ENCODE measurements at places on chromosomes 12 and 14.

DNA sequence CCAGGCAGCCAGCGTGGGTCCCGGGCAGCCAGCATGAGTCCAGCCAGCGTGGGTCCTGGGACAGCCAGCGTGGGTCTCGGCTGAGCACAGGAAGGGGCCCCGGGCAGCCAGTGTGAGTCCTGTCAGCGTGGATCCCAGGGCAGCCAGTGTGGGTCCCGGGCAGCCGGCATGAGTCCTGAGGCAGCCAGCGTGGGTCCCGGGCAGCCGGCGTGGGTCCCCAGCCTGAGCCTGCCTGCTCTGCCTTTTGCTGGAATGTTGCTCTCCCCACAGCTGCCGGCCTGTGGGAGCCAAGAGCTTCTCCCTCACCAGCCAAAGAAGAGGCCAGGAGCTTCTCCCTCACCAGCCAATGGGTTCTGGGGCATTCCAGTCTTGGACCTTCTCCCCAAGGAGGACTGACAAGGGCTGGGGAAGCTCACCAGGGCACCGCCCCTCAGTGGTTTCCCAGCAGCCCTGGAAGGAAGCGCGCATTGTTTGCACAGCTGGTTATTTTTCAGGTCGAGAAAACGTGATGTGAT lies 15.0 kb upstream of the RFLNA start:
- no peak for DNase-seq

DNA sequence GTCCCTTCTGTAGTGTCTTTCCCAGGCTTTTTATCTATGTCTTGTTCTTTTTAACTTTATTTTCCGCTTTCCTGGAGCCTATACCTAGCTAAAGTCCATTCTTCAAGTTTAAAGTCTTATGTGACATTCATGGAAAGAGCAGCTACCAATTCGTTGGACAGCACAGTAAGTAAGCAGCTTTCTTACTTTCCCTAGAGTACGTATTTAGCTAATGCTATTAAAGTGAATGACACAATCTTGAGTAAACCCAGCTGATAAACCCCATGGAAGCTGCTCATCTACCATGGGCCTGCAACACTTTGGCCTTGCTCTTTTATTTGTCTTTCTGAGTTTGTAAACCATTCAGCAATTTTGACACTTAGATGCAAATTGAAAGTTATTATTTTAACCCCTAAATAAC lies 30.0 kb downstream of the ALX1 start:
- DNase-seq: no peak

- no peak for DNase-seq
Observed at GRCh38 chr12:111937429-111937828, 75.5 kb downstream of the TMEM116 start.

DNA sequence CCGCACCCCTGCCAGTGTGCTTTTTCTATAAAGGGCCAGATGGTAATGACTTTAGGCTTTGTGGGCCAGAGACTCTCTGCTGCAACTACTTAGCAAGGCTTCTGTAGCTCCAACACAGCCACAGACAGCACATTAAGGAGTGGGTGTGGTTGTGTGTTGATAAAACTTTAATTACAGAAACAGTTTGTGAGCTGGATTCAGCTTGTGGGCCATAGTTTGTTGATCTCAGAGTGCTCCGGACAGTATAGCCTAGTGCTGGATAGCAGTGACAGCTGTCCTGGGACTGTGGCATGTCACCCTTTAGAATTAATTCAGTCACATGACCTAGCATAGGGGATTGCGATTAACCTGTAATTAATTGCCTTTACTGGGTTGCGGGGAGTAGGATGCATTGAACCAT lies 109.7 kb downstream of the ZNF664 start:
- no peak for DNase-seq

- DNase-seq: no peak
Observed at GRCh38 chr12:93299262-93299846, 78.4 kb upstream of the NUDT4 start.

Measured in NB4 (cell line).